ENCODE measurements at places on chromosomes 2 and 18. TPM values are rescaled to one million over a fixed set of nuclear protein-coding genes. Genes with fewer than 3 reads are reported as not detected.

- DNase-seq = no peak
Measured at GRCh38 chr18:36717422-36718110, 111.2 kb downstream of the TPGS2 start.

DNA sequence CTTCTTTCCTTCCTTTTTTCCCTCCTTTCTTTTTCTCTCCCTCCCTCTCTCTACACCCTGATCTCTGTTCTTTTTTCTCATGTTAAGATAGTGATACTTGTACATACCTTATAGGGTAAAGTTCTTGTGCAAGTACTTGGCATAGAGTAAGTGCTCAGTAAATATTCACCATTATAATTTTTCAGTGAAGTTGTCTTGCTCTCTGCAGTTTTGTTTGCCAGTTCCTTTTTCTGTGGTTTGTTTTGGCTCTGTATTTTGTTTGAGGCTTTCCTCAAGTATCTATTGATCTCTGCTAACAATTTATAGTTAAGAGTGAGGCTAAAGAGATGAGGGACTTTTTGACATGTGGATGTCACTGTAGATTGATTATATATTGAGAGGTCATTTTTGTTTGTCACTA lies 48.0 kb downstream of the MTX2 start:
- DNase-seq = no peak

DNA sequence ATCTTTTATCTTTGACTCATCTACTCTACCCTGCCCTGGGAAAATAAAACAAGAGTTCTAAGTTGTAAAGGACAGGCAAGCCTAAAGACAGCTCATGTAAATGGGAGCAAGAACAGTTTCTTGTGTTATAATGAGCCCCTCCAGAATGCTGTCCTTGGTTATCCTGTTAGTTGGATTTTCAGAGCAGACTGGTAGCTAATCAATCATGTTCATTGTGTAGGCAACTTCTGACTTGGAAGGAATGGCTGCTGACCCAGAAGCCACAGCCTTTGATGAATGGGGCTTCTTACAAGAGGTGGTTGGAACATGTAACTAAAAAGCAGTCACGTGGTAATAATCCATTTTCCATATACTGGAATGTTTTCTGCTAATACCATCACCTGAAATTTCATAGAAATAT lies 254.2 kb downstream of the AGPS start:
- no peak for DNase-seq

DNA sequence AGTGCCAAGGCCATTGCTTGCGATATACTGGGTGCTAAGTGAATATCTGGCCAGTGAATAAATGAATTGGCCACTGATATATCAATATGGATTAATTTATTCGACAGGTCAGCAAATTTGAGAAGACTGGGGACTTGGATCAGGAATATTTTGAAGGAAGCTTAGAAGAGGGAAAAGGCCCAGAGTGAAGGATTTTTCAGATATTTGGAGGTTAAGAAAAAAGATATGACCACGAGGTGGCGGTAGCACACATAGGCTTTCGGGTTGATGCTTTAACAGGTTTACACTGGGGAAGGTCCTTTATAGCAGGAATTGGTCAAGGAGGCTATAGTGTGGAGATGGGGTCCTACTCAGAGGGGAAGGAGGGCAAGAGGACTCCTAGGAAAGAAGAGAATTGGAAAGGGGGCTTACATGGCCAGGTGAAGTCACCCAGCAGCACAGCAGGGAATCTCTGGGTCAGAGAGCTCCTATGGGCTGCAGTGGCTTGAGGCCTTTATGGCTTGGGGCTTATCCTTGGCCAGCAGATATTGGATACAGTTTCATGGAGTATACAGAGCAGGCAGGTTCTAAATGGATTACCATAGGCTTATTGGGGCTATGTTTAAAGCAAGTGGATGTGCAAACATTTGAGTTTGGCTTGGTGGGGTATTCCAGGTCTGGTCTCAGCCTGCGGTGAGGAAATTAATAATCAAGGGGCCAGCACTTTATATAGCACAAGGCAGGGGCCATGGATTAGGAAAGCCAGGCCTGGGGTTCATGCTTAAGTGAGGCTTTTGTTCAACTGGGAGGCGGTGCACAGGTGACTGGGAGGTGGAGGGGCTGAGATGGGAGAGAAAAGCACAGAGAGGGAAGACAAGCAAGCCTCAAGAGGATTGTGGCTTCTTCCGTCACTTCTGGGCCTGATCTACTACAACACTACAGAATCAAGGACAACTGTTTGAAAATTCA lies 9.7 kb downstream of the IL1RN start:
- no peak for DNase-seq

DNA sequence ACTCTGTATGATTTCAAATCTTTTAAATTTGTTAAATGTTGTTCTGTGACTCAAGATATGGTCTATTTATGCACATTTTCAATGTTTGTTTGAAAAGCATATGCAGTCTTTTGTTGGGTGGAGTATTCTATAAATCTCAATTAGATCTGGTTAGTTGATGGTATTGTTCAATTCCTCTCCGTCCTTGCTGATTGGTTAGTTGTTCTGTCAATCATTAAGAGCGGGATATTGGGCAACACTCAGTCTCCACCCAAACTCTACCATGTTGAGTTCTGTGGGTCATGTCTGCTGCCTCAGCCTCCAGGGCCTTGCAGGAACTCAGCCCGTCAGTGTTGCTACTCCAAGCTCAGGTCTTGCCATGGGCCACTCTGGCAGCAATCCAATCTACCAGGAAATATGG lies 118.9 kb downstream of the VWA3B start:
- DNase-seq = no peak

GRCh38 chr2:113172721-113173541 lies 840 bp upstream of the PSD4 start:
- DNase-seq = no peak

DNA sequence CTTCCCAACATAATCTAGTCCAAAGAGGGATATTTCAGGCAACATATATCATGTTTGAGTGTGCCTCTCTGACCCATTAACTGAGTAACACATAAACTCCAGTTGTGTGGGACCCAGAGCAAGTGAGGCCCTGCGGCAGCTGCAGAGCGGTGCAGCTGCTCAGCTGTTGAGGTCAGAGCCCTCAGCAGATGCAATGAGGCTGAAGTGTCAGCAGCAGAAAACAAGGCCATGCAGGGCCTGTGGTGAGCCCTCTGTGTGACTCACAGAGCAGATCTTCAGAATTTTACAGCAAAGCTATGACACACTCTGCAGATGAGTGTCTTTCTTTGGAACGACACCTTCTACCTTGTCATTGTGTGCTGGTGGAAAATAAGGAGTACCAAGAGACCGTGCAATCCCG lies 168.5 kb downstream of the CBLN2 start:
- DNase-seq = peak; percentile 65

Gene RAB17
- 1.4 TPM for total RNA-seq

Gene CXCR4
- 2.8 TPM for total RNA-seq

Gene B4GALT6
- 17.7 TPM for total RNA-seq

Gene RAB6C
- 0.14 TPM for total RNA-seq

Gene KLHL41
- not detected for total RNA-seq

All from astrocyte (in vitro differentiated cells and primary cell).